Putamen (tissue), 1 donor: ENCODE measurements at places on chromosomes 4 and X.

GRCh38 chr4:38785041-38785790 lies 2.4 kb upstream of the TLR10 start:
- no peak for DNase-seq

GRCh38 chr4:71162386-71162785 lies 168.9 kb downstream of the DCK start:
- DNase-seq, result no peak

- no peak for DNase-seq
These were observed 143.3 kb downstream of the CAMK2D start for GRCh38 chr4:113618205-113618604.

DNA sequence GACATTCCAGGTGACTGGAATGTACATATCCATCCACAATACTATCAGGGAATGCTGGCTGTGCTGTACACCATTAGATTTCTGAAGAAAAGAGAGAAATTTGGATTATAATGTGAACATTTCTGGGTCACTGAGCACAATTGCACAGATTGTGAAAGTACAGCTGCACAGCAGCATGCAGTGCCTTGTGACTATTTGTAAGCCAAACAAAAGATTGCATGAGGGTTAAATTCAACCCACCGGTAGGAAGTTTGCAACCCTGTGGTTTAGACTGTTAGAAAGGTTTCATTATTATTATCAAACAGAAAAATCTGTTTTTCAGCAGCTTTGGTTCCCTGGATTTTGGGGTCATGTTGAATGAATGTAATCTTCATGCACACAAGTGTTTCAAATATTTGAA lies 24.5 kb downstream of the DDIT4L start:
- no peak for DNase-seq

DNA sequence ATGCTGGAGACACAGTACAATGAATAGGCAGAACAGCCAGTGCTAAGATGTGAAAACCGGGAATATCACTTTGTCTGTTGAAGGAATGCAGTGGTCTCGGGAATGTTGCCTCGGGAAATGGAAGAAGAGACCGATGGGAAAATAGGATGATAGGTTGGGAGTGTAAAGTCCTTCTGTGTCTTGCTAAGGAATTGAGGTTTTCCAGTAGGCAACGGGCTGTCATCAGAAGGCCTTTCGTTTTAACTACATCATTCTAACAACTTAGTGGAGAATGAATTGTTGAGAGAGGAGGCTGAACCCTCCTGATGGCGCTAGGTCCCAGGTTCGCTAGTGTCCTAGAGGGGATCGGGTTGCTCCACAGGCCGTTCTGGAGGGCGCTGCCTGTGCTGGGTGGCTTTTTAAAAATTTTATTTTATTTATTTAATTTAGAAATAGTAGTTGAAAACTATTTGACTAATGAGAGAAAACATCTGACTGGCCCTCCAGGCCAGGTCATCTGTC lies 730 bp downstream of the VBP1 start:
- peak; percentile 30 for DNase-seq

DNA sequence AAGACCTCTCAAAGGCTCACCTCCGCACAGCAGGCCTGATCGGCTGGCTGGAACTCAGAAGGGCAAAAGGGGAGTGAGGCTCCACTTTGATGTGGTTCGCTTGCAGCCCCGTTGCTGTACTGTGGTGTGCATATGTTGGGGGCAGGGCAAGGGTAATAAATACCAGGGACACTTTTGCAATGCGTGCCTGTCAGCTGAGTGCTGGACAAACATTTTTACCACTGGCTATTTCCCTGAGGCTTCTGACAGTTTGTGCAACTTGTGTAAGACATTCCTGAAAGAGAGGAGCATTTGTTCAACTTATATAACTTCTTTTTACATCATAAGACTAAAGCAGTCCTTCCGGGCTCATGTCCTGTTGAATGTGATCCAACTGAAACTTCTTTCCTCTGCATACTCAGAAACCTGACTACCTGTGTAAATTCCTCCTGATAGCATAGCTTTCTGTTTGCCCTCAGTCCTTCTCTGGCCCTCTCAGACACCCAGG lies 82.3 kb downstream of the SPRY1 start:
- DNase-seq, result no peak

DNA sequence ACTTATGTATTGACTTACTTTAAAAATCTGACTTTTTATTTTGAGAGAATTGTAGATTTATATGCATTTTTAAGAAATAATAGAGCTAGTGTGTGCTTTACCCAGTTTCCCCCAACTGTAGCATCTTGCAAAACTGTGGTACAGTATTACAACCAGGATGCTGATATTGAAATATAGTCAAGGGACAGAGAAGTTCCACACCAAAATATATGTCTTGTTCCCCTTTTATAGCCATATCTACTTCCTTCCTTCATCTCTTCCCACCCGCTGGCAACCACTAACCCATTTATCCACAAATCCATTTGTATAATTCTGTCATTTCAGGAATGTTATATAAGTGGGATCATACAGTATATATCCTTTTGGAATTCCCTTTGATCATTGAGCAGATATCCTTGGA lies 16.8 kb downstream of the KDM6A start:
- DNase-seq, result no peak
